ENCODE measurements at places on chromosomes 5 and 9. TPM values are rescaled to one million over a fixed set of nuclear protein-coding genes. Genes with fewer than 3 reads are reported as not detected.

The PCDHA3 gene
- 0.33 TPM for total RNA-seq

The GFRA3 gene
- 3.2 TPM for total RNA-seq

The SLC6A3 gene
- 0.23 TPM for total RNA-seq

The SLC44A1 gene
- total RNA-seq = 46.6 TPM

The SOX30 gene
- not detected for total RNA-seq

The ORM2 gene
- total RNA-seq = not detected

The SHC3 gene
- 6.9 TPM for total RNA-seq

The PAEP gene
- not detected for total RNA-seq

The ANKRD20A1 gene
- total RNA-seq = 3.0 TPM

The SYK gene
- 15.0 TPM for total RNA-seq

The MARCOL gene
- not detected for total RNA-seq

The GPSM1 gene
- 28.9 TPM for total RNA-seq

GRCh38 chr9:110142868-110143481, 65.0 kb downstream of the C9orf152 start:
- peaks cover 13% of the 10 kb centered on the region for H3K4me1 ChIP-seq
- H3K36me3 ChIP-seq = peaks cover 3% of the 10 kb centered on the region
- no peak for DNase-seq
- H3K4me3 ChIP-seq = no peak overlapping the region

DNA sequence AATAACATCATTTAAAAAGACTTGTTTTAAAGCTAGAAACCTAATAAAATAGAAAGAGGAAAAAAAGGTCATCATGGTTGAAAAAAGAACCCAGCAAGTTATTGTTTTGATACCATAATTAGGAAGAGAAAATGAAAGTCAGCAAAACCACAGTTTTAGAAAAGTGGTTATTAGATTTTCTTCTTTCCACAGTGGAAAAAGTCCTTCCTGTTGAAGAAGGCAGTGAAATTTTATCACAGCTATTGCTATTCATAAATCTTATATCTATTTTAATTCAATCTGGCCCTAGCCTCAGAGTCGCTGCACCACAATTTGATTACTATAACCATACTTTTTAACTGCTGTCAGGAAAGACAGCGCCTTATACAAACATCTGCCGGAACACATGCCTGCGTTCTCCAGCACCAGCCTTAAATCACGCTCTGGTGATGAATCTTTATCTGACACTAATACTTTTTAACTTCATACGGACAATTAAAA, 60.3 kb downstream of the MAPKAP1 start:
- peaks cover 3% of the 10 kb centered on the region for H3K4me1 ChIP-seq
- H3K27ac ChIP-seq = no peak overlapping the region
- H3K4me3 ChIP-seq = no peak overlapping the region
- DNase-seq = no peak
- no peaks in the 10 kb centered on the region for H3K27me3 ChIP-seq

DNA sequence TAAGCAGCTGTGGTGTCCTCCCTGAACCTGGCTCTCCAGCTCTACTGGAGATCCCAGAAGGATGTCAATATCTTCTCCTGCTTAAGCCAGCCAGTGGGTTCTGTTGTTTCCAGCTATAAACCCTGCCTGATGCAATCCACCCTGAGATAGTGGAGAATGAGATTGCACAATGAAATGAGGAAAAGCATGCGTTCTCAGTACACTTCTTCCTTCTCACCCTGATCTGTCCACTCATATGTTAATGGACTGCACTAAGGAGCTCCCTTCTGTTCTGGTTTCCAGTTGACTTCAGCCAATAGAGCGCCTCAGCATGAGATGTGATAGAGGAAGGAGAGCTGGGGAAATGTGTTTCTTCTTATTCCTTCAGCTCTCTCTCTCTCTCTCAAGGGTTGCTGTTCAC, 40.0 kb upstream of the CDH6 start:
- H3K27me3 ChIP-seq = no peaks in the 10 kb centered on the region
- H3K27ac ChIP-seq = no peak overlapping the region
- no peaks in the 10 kb centered on the region for H3K4me1 ChIP-seq
- H3K36me3 ChIP-seq = no peaks in the 10 kb centered on the region
- H3K4me3 ChIP-seq = no peak overlapping the region

GRCh38 chr5:80540691-80541090, 29.4 kb downstream of the ANKRD34B start:
- no peak overlapping the region for H3K27ac ChIP-seq
- no peak overlapping the region for H3K4me3 ChIP-seq
- no peaks in the 10 kb centered on the region for H3K27me3 ChIP-seq
- no peak for DNase-seq
- H3K36me3 ChIP-seq = no peaks in the 10 kb centered on the region
- no peaks in the 10 kb centered on the region for H3K4me1 ChIP-seq

GRCh38 chr5:91403438-91403837, 20.3 kb upstream of the ARRDC3 start:
- no peak overlapping the region for H3K27ac ChIP-seq
- no peak for DNase-seq
- no peaks in the 10 kb centered on the region for H3K27me3 ChIP-seq
- H3K36me3 ChIP-seq = no peaks in the 10 kb centered on the region

- DNase-seq = no peak
- H3K27me3 ChIP-seq = peaks cover 1% of the 10 kb centered on the region
- peaks cover 4% of the 10 kb centered on the region for H3K4me1 ChIP-seq
- H3K4me3 ChIP-seq = no peak overlapping the region
- H3K27ac ChIP-seq = no peak overlapping the region
Measured at GRCh38 chr9:27386571-27387091, 89.7 kb upstream of the EQTN start.

- no peaks in the 10 kb centered on the region for H3K27me3 ChIP-seq
- H3K4me1 ChIP-seq = no peaks in the 10 kb centered on the region
- no peak for DNase-seq
- H3K4me3 ChIP-seq = no peak overlapping the region
- H3K36me3 ChIP-seq = no peaks in the 10 kb centered on the region
- H3K27ac ChIP-seq = no peak overlapping the region
Measured at GRCh38 chr5:175146733-175147132, 297.2 kb downstream of the DRD1 start.

DNA sequence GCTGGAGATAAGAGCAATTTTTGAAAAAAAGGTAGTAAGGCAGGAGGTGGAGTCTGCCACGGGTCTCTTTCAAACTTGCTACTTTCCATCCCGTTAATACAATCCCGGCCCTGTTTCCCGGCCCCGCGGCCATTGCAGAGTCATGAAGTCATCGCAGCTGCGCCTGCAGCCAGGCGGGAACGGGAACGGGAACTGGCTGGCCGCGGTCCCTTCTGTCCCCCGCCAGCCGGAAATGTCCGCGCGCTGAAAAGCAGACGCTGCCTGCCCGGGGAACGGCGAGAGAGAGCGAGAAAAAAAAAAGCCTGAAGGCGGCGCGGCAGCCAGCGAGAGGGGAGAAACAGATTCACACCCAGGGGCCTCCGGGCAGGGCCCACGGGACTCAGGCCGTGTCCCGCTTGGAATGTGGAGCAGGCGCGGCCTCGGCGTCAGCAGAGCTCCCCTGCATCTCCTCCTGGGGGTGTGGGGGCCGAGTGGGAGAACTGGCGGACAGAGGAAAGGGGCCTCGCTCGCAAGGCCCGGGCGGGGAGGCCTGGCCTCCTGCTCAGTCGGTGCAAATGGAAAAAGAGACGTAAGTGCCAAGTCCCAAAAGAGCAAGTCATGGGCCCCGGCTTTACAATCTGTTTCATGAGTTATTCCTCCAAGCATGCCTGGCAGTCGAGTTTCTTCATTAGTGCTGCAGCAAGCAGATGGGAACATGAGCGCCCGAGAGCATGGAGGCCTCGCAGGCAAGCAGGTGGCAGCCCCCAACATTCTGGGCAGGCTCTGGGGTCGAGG, 201.2 kb upstream of the GAS1 start:
- peak overlapping the region; percentile 99 for H3K27ac ChIP-seq
- H3K36me3 ChIP-seq = no peaks in the 10 kb centered on the region
- H3K27me3 ChIP-seq = no peaks in the 10 kb centered on the region
- DNase-seq = peak; percentile 95

- no peak overlapping the region for H3K27ac ChIP-seq
- no peaks in the 10 kb centered on the region for H3K27me3 ChIP-seq
- H3K36me3 ChIP-seq = no peaks in the 10 kb centered on the region
- no peaks in the 10 kb centered on the region for H3K4me1 ChIP-seq
Measured at GRCh38 chr5:7420510-7421280, 24.8 kb downstream of the ADCY2 start.

GRCh38 chr9:77511525-77511924, 136.6 kb downstream of the GNA14 start:
- no peaks in the 10 kb centered on the region for H3K36me3 ChIP-seq
- no peak overlapping the region for H3K4me3 ChIP-seq
- H3K27me3 ChIP-seq = no peaks in the 10 kb centered on the region
- DNase-seq = no peak
- H3K27ac ChIP-seq = no peak overlapping the region

GRCh38 chr5:142700566-142700965, 14.7 kb upstream of the FGF1 start:
- H3K36me3 ChIP-seq = no peaks in the 10 kb centered on the region
- no peaks in the 10 kb centered on the region for H3K27me3 ChIP-seq
- no peaks in the 10 kb centered on the region for H3K4me1 ChIP-seq
- no peak for DNase-seq
- no peak overlapping the region for H3K27ac ChIP-seq
- H3K4me3 ChIP-seq = no peak overlapping the region

DNA sequence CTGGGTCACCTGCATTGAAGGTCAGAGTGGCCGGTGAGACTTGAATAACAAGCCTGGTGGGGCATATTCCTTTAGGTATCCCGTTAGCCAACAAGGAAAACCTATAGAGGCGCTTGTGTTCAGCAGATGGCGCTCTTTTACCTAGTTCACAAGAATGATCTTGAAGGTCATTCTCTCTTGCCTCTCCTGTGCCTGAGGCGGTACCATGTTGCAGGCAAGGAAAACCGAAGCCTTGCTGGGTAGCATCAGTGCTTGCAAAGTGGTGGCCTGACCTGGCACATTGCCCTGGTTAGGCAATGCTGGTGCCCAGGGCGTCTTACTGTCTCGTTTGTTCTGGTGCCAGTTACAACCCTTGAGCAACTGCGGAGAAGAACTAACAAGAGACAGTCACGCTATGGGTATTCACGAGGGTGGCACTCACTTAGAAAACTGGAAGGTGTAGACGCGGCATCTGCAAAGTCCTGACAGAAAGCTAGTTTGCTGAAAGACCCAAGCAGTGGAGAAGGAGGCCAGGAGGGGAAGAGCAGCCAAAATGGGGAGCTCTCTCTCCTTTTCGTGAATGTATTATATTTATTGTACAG, 56.7 kb downstream of the AOPEP start:
- H3K27ac ChIP-seq = peak overlapping the region; percentile 98
- no peaks in the 10 kb centered on the region for H3K36me3 ChIP-seq
- peaks cover 2% of the 10 kb centered on the region for H3K4me1 ChIP-seq
- peak; percentile 80 for DNase-seq

DNA sequence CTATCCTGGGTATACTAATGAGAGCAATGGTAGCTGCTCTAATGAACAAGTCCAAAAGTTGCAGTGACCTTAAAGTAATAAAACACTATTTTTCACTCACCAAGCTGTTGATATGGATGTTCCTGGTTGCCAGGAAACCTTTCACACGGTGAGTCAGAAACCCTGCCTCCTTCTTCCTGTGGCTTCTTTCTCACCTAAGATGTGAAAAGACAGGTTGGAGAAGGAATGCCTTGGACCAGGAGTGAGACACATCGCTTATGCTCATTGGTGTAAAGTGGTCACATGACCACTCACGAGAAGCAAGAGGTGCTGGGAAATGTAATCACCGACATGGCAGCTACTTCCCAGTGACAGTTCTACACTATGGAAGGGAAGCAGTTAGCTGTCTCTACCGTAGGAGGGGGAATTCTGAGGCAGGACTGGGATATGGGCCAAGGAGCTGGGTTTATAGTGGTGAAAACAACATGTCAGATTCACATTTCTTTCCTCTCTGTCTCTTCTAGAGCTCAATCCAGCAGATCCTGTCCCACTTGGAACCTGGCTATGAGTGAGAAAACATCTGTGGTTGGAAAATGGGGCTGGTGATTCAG, 320.4 kb upstream of the KLF4 start:
- DNase-seq = no peak
- H3K4me1 ChIP-seq = no peaks in the 10 kb centered on the region
- no peaks in the 10 kb centered on the region for H3K36me3 ChIP-seq
- H3K27me3 ChIP-seq = no peaks in the 10 kb centered on the region
- no peak overlapping the region for H3K27ac ChIP-seq
- no peak overlapping the region for H3K4me3 ChIP-seq

- H3K27me3 ChIP-seq = no peaks in the 10 kb centered on the region
- no peaks in the 10 kb centered on the region for H3K4me1 ChIP-seq
- DNase-seq = no peak
- H3K36me3 ChIP-seq = no peaks in the 10 kb centered on the region
Measured at GRCh38 chr5:81212211-81212751, 20.8 kb upstream of the CKMT2 start.

DNA sequence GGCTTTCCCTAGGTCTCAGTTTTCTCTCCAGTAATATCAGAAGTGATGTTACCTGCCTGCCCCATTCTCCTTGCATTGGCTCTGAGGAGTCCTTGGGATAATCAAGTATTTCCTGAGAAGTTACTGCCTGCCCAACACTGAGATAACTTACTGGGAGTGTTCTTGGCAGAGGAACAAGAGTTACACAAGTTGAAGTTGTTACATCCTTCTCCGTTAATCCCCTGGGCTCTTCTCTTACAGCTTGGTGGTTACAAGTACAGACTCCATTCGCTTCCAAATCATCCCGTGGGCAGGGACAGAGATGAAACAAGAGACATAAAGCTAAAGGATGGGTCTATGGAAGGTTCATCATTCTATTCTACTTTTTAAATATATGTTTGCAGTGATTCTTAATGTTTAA, 74.1 kb upstream of the SAP30L start:
- peaks cover 6% of the 10 kb centered on the region for H3K4me1 ChIP-seq
- peaks cover 3% of the 10 kb centered on the region for H3K36me3 ChIP-seq
- DNase-seq = no peak
- no peaks in the 10 kb centered on the region for H3K27me3 ChIP-seq

DNA sequence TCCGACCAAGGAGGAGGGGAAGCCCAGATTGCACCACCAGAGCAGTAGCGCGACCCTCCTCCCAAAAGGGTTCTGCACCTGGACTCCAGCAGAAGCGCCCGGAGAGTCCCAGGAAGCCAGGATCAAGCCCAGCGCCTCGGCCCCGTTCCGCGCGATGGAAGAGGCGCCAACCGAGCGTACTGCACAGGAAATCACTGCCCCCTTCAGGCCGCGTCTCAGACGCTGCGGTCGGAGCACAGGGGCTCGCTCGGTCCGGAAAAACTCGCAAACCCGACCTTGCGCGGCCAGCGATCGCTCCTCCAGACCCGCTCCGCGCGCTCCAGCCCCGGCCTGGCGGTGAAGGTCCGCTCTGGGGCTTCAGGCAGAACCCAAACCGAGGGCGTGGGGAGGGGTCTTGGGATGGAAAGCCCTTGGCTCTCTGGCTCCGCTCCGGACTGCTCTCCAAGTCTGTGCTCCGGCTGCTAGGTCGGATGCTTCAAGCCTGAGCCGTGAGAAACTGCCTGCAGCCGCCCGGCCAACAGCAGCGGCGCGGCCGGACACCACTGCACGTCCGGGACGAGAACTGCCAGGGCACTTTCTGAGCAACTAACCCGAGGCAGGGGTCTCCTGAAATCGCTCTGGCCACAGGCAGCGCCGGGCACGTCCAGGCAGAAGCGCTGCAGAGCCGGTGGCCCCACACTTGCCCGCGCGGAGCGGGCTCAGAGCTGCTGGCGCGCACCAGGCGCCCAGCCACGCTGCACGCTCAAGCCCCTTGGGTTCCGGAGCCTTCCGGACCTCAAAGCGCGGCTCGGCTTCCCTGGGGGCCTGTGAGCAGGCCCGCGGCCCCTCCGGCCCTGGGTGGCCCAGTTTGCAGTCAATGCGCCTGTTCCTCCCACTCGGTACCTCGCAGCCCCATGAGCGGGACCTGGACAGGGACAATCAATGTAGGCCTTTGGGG, 1.3 kb downstream of the GABBR2 start:
- H3K4me1 ChIP-seq = no peaks in the 10 kb centered on the region
- H3K27ac ChIP-seq = no peak overlapping the region
- peak; percentile 80 for DNase-seq
- H3K27me3 ChIP-seq = no peaks in the 10 kb centered on the region
- no peaks in the 10 kb centered on the region for H3K36me3 ChIP-seq

Measured in aorta (tissue), 5 donors.